ENCODE measurements at places on chromosomes 4 and X.

GRCh38 chr4:99723612-99724011 is 66.0 kb upstream of the C4orf54 start:
- DNase-seq: peak; percentile 34

DNA sequence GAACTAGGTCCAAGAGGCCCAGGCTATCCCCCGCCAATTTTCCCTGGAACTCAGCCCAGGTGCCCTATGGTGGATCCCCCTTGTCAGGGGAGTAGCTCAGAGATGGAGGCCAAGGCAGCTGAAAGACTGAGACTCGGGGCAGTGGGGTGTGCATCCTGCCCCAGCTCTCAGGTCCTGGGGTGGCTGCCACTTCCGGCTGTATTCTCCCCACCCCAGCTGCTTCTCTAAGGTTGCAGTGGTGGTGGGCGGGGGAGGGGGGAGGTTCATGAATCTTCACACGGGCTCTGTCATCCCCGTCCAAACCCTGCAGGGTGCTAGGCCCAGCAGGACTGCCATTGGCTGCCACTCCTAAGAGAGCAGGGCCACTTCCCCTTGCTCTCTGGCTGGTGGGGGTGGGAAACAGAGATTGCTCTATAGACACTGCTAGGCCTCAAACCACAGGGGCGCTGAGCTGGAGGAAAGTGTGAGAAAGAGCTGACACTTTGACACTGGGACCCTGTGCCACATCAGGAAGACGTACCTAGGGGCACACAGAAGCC is 1.5 kb downstream of the SASH3 start:
- DNase-seq: no peak

DNA sequence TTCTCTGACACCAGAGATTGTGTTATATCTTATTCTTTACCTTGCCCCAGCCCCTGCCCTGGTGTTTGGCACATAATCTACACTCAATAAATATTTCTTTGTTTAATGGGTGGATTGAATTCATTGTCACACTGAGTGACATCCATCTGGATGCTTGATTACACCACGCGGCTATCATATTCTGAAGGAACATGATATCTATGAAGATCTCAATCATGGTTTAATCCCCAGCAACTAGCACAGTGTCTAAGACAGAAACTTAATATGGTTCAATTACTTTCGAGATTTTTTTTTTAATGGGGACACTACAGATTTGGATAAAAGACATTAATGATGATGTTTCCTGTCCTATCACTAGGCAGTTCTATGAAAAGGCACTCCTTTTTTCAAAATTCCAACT is 246.3 kb downstream of the PALLD start:
- no peak for DNase-seq

GRCh38 chr4:68272380-68272779 is 26.9 kb upstream of the TMPRSS11B start:
- DNase-seq: no peak

- DNase-seq: peak; percentile 67
Observed at GRCh38 chr4:40325406-40326019, 9.6 kb upstream of the CHRNA9 start.

- DNase-seq: no peak
Observed at GRCh38 chrX:110003167-110004156, 548 bp downstream of the TMEM164 start.

DNA sequence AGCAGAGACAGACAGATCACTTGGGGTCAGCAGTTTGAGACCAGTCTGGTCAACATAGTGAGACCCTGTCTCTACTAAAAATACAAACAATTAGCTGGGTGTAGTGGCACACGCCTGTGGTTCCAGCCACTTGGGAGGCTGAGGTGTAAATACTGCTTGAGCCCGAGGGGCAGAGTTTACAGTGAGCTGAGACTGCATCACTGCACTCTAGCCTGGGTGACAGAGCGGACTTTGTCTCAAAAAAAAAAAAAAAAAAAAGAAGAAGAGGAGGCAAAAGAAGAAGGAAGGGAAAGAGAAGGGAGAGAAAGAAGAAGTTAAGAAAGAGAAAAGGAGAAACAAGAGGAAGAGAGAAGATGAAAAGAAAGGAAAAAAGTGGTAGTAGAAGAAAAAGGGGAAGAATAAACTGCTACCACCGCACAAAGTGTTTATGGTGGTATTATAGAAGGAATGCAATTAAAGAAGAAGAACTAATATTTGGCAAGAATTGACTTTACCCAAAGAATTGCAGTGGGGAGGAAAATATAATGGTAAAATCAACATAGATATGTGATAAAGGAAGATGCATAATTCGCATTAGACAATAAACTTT is 19.6 kb upstream of the NSUN7 start:
- DNase-seq: no peak

DNA sequence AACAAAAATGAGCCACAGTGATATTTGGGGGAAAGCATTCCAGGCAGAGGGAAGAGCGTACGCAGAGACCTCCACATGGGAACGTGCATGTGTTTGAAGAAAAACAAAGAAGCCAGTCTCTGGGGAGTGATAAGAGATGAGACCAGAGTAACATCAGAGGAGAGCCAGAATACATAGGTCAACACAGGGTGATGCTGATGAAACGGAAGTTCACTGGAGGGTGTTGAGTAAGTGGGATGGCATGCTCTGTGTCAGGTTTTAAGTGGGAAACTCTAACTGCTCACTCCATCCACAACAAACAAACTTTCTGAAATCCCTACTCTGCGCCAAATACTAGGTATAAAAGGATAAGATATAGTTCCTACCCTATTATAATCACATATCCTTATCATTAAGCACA is 110.0 kb downstream of the ARHGAP6 start:
- DNase-seq: peak; percentile 69

DNA sequence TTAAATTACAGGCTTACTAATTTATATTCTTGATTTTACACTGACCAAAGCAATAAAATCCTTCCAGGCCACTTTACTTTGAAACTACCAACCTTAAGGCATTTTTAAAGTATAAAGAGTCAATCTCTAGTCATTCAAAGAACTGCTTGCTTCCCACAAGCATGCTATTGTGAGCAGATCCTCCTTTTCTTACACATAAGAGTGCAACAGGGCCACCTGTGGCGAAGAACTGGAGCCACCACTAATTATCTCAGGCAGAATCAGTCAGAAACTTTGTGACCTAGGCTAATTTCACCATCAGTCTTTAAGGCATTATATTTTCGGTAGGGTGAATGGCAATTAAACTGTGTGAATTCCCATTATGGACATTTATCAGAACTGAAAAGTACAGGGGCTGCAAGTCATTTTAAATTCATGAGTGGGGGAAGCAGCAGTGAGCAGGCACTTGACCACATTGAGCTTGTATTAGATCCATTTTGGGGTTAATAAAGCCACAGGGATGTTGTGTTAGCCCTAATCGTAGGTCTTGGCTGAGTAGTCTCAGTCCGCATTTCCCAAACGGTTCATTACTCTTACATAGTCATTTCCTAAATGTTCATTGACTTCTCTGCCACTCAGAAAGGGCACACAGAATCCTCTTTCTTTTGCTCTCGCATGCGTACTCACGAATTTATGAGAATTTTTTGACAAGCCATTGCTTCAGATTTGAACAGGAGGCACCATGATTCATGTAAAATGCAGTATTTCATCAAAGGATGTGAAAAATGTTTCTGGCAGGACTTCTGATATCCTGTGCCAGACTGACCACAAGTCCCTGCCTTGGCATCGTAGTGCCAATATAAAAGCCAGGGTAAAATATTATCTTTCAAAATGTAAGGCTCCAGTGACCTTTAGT is 39.8 kb downstream of the NPY2R start:
- no peak for DNase-seq

- DNase-seq: no peak
Observed at GRCh38 chrX:115234461-115234860, 565 bp upstream of the LRCH2 start.

DNA sequence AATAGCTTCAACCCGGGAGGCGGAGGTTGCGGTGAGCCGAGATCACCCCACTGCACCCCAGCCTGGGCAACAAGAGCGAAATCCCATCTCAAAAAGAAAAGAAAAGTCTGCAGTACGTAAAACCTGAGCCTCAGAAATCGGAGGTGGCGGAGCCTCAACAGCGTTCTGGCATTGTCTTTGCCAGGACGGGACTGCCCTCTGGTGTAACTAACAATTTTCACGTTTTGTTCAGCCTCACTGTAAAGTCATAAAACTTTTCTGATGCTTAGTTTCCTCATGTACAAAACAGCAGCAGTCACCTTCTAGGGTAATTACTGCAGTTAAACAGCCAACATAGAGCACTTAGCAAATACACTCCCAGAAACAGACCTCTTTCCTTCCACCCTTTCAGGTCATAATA is 121.7 kb downstream of the RBM47 start:
- DNase-seq: no peak

DNA sequence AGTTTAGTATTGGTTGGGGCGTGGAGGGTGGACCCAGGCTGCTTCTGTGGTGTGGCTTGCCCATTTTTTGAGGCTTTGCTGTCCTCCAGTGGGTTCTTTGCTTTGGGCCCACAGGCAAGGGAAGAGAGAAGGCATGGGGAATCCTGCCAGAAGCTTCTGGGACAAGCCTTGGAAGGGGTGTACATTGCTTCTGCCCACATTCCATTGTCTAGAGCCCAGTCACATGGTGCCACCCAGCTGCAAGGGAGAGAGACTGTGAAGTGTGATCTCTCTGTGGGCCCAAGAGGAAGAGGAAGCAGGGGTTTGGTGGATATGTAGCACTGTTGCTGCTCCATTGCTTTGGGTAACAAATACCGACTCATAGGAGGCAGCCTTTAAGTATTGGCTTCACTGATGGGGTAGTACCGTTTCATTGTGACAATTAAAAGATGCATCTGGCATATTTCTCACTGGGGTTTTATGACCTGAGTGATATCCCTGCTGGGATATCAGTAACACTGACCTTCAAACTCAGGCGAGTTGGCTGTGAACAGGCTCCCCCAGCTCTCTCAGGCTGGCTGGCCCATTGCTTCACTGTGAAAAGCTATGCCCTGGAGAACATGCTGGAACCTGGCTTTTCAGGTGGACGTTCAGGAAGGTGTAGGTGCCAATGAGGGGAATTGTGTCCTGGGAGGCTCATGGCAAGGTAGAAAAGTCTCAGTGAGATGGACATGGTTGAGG is 85.9 kb downstream of the CLDN34 start:
- peak; percentile 33 for DNase-seq

GRCh38 chrX:44035571-44035970 is 62.4 kb upstream of the NDP start:
- DNase-seq: no peak

GRCh38 chr4:101807351-101807750 is 16.8 kb downstream of the BANK1 start:
- no peak for DNase-seq
